ENCODE measurements at places on chromosomes 16 and 17.

DNA sequence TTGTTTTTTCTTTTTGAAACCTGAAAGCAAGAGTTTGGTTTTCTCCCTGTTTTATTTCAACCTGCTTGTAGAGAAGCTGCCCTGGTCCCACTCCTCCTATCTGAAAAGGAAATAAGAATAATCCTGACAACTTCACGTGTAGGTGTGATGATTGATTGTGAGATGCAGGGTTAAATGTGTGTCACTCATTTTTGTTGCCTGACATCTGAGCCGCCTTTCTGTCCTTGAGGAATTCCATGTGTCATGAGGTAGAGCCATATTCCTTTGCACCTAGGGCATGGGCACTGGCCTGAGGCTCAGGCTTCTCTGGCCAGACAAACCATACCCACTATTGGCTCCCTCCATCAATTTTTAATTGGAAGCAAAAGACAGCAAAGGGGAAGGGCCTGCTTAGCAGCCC lies 10.2 kb upstream of the SMPD3 start:
- no peak for DNase-seq

DNA sequence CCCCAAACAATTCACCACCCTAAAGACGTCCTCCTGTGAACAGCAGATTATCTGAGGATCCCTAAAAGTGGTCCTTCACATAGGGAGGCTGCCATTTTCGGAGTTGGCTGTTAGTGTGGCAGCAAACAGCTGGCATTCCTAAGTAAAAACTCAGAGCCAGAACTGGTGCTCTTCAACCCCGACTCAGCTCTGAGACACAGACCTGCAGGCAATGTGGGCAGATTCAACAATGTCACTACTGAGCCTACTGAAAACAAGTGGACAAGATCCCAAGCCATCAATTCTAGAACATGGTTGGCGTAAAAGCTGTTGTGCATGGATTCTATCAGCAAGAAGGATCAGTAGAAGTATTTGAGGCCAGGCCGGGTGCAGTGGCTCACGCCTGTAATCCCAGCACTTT lies 247.2 kb downstream of the NTN1 start:
- DNase-seq: no peak

- DNase-seq: no peak
These were observed 388 bp downstream of the OXLD1 start for GRCh38 chr17:81666092-81666341.

GRCh38 chr16:13940397-13940933 lies 20.5 kb downstream of the ERCC4 start:
- no peak for DNase-seq

DNA sequence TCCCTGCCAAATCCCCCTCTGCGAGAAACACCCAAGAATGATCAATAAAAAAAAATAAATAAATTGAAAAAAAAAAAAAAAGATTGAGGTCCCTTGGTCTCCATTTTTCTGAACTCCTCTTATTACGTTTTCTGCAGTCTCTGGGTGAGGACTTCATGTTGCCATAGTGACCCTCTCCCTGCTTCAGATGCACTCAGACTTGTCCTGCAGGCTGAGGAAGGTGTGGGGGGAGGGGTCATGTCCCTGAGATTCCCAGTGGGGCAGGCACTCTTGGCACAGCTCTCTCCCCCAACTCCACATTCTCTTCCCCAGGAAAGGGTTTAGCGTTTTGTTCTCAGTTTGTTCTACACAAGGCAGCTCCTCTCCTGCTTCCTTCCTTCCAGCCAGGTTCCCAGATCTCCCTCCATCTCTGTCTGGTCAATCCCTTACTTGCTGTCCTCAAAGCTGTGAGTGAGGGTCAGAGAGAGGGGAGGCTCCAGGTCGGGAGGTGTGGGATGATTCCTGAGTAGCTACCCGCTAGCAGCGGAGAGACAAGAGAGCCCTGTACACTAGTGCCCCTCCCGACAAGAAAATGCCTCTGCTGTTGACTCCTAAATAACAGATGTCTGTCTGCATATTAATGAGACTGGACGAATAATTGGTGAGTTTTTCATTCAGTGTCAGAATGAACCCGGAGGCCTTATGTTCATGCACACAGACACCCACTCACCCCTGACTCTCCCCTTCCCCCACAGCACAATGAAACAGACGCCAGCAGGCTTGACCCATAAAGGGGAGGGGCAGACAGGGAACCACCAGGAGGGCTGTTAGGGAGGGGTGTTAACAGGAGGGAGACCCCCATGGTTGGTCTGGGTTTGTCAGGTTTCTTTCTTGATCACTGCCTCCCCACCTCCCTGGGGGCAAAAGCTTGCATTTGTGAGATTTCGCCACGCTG lies 9.2 kb downstream of the RND2 start:
- DNase-seq: no peak

- DNase-seq: no peak
These were observed at the start of gene CES1 for GRCh38 chr16:55832773-55833691. TSS of gene CES1 (minus strand) at chr16:55833096. CDS start at chr16:55833055, 41 bp downstream.

- no peak for DNase-seq
These were observed at the start of gene HS3ST2 for GRCh38 chr16:22813948-22814710. TSS of gene HS3ST2 (plus strand) at chr16:22814162. CDS start at chr16:22814611, 449 bp downstream.
